DMS79 treated with DMSO at 0.1 percent for 48 hours (cell line): ENCODE measurements at places on chromosomes 5 and 9.

- DNase-seq, result no peak
Measured at GRCh38 chr9:136697146-136697820, 10.0 kb upstream of the AGPAT2 start.

- no peak for DNase-seq
Measured at GRCh38 chr9:133667759-133668450, 31.7 kb downstream of the DBH start.

DNA sequence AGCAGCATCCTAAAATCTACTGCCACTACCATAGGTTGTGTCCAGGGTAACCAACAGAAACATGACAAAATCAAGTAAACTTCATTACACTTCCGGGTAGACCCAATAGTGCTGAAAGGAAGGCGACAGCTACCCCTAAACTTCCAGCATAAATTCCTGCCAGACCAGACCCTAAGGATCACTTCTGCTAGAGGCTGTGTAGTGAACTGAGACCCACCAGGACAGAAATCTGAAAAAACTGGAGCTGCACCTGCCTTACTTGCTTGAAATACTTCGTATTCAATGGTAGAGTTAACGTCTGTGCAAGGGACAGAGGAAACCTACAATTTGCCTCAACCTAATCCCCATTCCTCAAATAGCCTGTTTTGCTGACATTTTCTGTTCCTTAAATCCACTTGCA is 1.0 kb upstream of the SECISBP2 start:
- no peak for DNase-seq

DNA sequence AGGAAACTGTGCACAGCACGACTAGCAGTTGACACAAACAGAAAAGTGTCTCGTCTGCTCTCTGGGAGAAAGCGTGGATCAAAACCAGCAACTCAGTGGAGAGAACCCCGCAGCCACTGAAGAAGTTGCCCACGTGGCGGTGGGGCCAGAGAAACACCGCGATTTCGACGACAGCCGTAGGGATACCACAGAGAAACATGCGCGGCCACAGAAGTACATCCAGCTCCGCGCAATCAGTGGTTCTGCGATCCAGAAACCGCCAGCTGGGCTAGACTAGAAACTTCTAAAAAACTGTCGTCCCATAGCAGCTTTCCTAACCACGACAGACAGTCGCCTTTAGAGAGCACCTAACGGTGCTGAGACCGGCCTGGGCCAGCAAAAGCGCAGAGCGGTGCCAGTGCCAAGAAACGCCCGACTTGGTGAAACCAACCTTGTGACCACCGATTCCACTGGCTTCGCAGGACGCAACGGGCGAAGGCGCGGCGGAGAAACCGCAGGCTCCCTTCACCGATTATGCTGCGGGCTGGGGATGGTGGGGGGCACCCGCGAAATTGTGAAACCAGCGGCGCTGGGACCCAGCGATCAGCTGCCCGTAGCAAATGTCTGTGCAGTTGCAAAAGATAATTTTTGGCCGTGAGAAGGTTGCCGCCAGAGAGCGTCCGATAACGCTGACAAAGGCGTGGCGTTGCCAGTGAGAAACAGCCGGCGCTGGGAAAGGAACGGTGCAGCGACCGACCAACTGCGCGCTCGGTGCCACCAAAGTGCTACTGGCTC is 2.7 kb upstream of the ANXA2R start:
- DNase-seq, result peak; percentile 82

- DNase-seq, result no peak
Measured at GRCh38 chr5:179788193-179788854, 5.5 kb upstream of the LTC4S start.

DNA sequence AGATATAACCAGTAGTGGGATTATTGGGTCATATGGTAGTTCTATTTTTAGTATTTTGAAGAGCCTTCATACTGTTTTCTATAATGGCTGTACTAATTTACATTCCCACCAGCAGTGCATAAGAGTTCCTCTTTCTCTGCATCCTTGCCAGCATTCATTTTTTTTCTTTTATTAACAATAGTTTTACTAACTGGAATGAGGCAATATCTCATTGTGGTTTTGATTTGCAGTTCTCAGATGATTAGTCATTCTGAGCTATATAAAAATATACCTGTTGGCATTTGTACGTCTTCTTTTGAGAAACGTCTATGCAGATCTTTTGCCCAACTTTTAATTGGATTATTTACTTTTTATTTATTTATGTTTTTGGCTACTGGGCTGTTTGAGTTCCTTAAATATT is 1579.3 kb upstream of the CDH6 start:
- no peak for DNase-seq

DNA sequence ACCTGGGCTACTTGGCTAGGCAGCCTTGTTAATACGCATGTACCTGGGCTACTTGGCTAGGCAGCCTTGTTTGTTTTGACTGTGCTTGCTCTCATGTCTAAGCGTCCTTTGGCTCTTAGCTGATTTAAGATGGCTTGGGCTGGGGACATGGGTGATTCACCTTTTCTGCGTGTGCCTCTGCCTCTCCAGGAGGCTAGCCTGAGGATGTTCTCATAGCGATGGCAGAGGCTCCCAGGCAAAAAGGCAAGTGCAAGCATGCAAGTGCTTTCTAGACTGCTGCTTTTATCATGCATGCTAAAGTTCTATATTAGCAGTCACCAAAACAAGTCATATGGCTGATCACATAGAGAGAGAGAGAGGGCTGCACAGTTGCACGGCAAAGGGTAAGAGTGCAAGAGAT is 300.5 kb downstream of the IRX1 start:
- no peak for DNase-seq

- no peak for DNase-seq
Measured at GRCh38 chr5:137055271-137055872, 443.8 kb downstream of the SPOCK1 start.

GRCh38 chr5:135373736-135374515 is 25.1 kb downstream of the MACROH2A1 start:
- no peak for DNase-seq

GRCh38 chr9:6354072-6354686 is 26.0 kb downstream of the TPD52L3 start:
- DNase-seq, result peak; percentile 16

- no peak for DNase-seq
Measured at GRCh38 chr5:140325486-140325885, 20.9 kb downstream of the HBEGF start.

DNA sequence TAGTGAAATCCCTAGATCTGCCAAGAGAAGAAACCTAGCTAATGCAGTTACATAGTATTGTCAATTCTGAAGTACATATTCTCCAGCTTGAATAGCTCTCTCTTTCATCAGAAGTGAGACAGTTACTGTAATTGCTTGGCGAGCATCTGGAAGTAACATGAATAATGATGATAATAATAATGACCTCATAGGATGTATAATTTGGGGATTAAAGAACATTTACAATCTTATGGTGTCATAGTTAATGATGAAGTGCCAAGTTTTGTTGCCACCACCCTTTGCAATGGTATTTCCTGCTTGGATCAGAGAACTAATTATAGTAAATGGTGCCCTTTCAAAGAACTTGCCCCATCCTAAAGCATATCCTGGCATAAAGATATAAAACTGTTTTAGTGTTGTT is 201.4 kb downstream of the ADAMTSL1 start:
- DNase-seq, result no peak

GRCh38 chr5:170057311-170057710 is 48.4 kb upstream of the FOXI1 start:
- DNase-seq, result no peak

DNA sequence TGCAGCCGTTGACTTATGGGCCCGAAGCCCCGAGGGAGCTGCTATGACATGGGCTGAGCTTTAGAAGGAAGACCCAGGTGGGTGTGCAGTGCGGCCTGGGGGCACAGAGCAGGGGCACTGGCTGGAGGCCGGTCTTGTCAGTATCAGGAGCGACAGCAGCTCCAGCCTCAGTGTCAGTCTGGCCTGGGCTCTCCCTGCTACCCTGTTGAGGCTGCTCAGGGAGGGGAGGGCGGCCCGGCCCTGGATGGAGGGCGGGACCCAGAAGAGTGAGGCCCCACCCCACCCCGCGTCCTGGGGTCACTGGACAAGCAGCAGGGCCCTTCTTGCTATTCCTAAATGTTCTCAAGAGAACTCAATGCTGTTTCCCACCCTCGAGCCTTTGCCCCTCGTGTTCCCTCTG is 18.0 kb downstream of the GFI1B start:
- no peak for DNase-seq

GRCh38 chr5:157566902-157567489 is 8.6 kb downstream of the ADAM19 start:
- no peak for DNase-seq

- DNase-seq, result peak; percentile 43
Measured at GRCh38 chr9:110579034-110579861, at the start of gene SVEP1. TSS of gene SVEP1 (minus strand) at chr9:110579741. CDS start at chr9:110579543, 198 bp downstream.

DNA sequence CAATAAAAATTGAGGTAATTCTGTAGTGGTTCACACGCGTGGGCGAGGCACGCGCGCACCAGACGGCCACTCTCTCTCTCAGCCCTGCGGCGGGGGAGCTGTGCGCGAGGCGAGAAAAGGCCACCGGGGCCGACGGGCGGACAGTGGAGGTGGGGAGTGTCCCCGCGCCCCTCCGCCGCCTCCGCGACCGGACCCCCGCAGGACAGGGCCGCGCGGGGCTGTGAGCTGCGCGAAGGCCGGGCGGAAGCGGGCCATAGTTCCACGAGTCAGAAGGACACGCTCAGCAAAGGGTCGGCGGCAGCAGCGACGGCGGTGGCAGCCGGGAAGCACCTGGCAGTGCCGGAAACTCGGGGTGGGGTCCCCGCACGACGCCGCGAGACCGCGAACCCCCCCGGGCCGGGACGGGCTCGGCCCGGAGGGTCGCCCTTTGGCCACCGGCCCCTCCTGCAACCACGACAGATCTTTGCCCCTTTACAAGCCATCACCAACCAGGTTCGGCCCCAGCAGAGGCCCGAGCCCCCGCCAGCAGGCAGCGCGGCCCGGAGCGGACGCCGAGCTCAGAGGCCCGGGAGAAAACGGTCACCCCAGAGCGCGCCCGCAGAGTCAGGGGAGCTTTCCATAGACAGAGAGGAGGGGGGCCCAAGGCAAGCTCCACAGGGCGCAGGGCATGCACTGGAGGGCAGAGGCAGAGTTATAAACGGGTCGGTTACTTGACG is 60.9 kb downstream of the ZNF354C start:
- no peak for DNase-seq

- no peak for DNase-seq
Measured at GRCh38 chr5:78574731-78575161, 73.8 kb downstream of the LHFPL2 start.

DNA sequence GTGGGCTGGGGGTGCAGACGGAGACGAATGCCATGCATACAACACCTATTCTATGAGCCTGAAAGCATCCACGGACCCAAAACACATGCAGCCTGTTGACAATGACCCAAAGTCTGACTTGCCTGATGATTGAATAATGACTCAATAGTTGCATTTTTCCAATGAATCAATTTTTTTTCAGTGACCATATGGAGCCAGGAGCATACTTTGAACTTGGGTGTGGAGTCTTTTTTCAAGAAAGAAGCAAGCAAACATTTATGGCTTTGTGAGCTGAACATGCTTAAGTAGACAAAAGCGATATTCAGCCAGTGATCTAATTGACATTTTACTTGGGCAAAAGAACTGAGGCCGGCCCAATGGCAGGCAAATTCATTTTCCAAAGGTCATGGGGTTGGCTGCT is 283.9 kb upstream of the PANK3 start:
- no peak for DNase-seq

- DNase-seq, result no peak
Measured at GRCh38 chr5:178464431-178465048, 125.7 kb downstream of the COL23A1 start.

- no peak for DNase-seq
Measured at GRCh38 chr5:571791-572190, 40.3 kb upstream of the CEP72 start.

DNA sequence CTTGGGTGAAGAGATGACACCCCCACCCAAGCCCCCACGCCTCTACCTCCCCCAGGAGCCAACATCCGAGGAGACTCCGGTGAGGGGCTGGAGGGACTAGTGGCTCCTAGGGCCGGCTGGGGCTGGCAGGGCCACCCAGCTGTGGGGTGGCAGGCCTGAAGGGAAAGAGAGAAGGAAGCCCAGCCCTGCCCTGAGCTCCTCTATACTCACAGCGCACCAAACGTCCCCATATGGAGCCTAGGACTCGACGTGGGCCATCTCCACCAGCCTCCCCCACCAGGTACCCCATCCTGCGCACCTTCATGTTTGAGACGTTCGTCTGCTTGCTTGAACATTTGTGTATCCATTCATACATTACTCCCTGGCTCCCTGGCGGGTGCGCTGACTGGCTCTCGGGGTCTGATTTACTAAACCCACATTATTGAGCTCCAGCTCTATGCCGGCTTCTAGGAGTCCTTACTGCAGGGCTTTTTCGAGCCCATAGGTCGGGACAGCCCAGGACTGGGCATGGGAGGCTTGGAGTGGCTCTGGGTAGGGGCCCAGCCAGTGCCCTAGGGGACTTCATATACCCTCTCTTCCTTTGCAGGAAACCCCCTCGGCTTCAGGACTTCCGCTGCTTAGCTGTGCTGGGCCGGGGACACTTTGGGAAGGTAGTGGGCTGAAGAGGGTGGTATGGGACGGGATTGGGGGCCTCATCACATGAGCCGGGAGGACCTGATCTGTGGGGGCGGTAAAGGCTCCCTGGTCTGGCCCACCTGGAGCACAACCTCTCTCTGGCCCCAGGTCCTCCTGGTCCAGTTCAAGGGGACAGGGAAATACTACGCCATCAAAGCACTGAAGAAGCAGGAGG is 9.1 kb downstream of the ZDHHC12 start:
- DNase-seq, result no peak

GRCh38 chr5:74951865-74952264 is 85.7 kb upstream of the FAM169A start:
- no peak for DNase-seq

DNA sequence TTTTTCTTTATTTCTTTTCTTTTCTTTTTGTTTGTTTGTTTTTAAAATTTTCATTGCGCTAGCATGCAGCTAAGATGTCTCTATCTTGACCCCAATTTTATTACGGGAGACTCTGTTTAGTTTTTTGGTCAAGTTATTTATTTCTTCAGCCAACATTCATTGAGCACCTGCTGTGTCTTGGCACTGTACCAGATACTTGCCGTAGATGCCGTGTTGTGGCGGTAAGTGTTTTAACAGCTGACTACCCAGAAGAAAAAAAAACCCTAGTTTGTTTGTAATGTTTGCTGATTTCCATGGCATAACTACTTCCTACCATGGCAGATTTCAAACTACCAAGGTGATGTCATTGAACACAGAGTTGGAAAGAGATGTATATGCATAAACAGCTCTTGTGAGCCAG is 65.0 kb downstream of the UGCG start:
- peak; percentile 93 for DNase-seq
